ENCODE measurements at places on chromosomes 7 and 10. TPM values are rescaled to one million over a fixed set of nuclear protein-coding genes. Genes with fewer than 3 reads are reported as not detected.
A peak's percentile ranks its signal among the peaks of the same experiment; 100 is the strongest.

DNA sequence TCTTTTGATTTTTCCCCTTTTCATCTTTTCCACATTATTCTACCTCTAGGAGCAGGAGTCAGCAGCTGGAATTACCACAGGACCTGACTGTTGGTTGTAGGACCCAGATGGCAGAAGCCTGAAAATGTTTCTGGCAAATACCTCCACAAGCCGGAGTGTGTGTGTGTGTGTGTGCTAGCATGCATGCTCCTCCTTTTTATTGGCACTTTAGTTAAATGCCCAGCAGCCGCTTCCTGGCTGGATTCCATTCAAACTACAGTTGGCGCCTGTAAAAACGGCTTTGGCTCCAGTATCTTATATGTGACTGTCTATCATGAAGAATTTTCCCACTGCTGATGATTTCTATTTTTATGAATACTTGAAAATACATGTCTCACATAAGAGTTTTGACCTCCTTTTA is 319.7 kb upstream of the SP4 start:
- peak; percentile 62 for DNase-seq

- peak; percentile 26 for DNase-seq
These were observed 30.5 kb upstream of the FBXW4 start for GRCh38 chr10:101725296-101726114.

DNA sequence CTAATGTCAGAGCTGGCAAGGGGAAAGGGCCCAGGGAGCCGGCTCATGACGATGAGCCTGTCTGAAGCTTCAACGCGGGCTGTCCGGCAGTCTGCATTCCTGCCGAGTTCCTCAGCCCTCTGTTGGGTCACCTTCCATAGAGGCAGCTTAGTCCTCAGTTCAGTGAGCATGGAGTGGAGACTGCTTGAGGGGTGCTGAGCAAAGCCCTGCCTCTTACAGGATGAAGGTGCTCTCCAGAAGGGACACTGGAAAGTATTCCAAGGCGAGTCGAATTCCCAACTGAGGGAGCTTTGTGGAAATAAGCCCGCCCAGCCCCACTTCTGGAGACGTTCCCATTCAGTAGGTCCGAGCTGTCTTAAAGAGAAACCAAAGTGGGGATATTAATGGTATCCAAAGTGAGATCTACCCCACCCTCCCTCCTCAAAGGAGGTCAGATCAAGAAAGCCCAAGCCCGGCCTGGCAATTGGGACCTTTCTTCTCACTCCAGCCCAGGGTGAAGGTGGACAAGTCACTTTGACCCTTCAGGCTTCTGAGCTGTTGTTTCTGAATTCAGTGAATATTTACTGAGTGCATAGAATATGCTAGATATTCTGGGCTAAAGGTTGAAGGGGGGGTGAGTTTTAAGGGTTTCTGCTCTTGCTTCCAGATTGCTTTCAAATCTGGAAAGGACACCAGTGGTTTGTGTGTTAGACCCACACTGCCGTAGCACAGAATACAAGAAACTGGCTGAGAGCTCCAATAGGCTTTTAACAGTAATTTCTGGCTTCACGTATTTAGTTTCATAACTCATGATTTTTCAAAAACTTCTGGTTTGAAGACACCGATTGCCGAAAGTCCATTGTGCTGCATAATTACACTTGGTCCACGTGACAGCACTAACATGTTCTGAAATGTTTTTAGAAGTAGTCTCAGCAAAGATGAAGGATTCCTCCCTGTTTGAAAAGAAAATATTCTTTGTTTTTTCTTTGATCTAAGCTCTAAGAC is 3.5 kb downstream of the EGFR start:
- DNase-seq, result peak; percentile 51

DNA sequence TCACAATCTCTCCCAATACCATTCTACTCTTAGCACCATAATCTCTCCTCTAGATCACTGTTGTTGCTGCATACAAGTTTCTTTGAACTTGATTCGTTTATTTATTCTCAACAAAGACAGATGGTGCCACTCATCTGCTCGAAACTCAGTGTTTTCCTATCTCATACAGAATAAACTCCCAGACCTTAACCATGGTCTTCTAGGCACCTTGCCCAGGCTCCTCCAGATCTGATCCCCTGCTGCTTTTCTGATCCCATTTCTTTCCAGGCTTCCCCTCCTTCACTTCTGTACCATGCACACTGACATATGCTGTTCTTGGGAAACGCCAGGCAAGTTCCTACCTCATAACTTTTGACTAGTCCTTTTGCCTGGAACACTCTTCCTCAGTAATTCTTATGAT is 645.7 kb downstream of the DNAJB9 start:
- DNase-seq, result no peak

- no peak for DNase-seq
These were observed 117.8 kb upstream of the SHH start for GRCh38 chr7:155930061-155930460.

DNA sequence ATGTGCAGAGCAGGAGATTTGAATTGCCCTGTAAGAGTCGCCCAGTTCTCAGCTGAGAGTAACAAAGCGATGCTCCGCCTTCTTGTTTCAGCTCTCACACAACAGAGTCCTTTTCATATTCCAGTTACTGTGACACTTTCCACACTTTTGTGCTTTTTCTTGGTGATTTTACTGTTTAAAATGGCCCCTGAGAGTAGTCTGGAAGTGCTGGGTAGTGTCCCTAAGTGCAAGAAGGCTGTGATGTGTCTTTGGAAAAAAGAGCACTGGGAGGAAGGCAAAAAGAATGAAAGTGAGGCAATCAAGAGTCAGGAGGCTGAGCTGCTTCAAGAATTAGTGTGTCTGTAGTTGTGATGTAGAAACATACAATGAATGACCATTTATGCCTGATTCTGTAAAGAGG is 201.2 kb upstream of the SEMA3E start:
- DNase-seq, result no peak

DNA sequence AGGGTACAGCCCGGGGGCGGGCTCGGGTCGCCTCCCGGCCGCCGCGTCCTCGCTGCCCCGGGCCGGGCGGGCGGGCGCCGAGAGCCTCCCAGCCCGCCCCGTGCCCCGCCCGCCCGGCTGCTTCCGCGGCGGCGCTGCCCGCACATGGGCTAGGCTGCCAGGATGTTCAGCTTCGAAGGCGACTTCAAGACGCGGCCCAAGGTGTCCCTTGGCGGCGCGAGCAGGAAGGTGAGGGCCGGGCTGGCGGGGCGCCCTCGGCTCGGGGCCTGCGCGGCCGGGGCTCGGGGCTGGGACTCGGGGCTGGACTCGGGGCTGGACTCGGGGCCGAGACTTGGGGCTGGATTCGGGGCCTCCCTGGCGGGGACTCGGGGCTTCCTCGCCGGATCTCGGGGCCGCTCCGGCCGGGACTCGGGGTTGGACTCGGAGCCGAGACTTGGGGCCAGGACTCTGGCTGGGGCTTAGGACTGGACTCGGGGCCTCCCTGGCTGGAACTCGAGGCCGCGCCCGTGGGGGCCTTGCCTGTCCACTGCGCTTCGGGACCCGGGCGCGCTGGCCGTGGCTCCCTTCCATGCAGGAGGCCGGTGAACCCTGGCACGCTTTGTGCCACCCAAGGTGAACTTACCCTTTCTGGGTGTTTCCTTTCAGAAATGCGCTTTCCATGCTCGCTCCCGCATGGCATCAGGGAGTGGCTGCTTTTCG is 534 bp downstream of the UBE3C start:
- no peak for DNase-seq

DNA sequence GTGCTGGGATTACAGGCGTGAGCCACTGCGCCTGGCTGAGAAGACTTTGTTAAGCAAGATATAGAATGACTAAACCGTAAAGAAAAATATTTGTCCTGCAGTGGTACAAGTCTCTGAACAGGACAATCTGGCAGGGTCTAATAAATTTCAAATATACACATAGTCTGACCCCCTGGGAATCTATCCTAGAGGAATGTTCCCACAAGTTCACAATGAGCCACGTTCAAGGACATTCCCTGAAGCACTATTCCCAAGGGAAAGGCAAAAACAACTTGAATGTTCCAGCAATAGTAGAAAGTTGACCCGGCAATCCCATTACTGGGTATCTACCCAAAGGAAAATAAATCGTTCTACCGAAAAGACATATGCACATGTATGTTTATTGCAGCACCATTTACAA is 82.0 kb downstream of the HIP1 start:
- DNase-seq, result no peak

The LAMB4 gene
- polyA plus RNA-seq, result 0.21 TPM

The CYP26C1 gene
- 0.06 TPM for polyA plus RNA-seq

The CFAP69 gene
- 3.1 TPM for polyA plus RNA-seq

The PVRIG gene
- 2.6 TPM for polyA plus RNA-seq

The ZNF804B gene
- polyA plus RNA-seq, result not detected

The PCLO gene
- polyA plus RNA-seq, result 0.64 TPM

The PPP1R3C gene
- 151 TPM for polyA plus RNA-seq

The GNG11 gene
- 33.5 TPM for polyA plus RNA-seq

Measured in muscle of back (tissue), 13 donors.